Breast epithelium (tissue), 4 donors: ENCODE measurements at places on chromosomes 1 and 21.
A peak's percentile ranks its signal among the peaks of the same experiment; 100 is the strongest.

DNA sequence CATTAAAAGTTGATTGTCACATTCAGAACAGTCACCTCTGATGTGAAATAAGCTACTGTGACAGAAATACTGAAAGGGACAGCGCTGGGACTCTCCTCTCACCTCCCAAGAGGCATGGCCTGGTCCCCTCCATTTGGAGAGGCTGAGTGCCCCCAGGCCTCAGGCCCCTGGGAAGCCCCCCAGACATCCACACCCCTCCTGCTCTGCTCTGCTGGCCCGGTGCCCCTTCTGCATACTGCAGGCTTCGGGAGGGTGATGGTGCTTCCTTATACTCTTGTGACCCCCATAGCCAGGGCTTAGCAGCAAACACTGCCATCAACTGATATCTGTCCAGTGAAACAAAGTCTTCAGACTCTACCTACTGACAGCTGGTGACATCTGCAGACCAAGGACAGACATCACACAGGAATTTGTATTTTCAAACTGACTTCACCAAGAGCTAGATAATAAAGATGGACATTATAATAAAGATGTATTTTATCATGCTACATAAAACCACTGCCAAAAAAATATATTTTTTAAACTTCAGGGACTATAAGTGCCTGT is 36.9 kb downstream of the C2CD2 start:
- DNase-seq = no peak

DNA sequence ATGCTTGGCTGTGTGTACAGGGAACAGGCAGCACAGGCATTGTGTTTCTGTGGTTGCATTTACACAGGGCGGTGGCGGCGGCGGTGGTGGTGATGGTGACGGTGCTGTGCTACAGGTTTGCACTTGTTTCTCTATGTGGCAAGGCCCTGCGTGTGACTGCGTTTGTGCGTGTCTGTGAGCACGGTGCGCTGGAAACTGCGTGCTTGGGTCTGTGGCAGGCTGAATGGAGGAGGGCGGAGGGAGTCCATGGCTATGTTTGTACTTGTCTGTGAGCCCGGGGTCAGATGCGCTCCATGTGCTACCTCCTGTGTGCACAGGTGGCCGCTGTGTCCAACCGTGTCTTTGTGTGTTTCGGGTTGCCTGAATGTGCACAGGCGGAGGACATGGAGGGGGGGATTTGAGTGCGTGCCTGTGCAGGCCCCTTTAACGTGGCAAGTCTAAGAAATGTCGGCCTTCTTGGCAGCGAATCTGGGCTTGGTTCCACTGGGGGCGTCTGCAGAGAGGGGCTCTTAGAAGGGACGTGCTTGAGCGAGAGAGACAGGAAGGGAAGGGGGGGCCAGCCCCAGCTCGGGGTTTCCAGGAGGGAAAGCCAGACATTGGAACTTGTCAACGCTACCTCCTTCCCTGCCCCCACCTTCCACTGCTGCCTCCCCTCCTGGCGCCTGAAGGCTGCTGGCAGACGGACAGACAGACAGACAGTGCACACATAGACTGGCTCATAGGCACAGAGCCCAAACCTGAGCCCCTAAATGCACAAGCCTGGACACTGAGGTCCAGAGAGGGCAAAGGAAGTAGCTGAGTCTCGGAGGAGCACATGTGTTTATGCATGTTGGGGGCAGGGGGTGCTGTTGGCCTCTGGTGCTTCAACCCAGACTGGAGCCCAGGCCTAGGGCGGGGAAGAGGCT is 32.7 kb upstream of the WASF2 start:
- peak; percentile 62 for DNase-seq

DNA sequence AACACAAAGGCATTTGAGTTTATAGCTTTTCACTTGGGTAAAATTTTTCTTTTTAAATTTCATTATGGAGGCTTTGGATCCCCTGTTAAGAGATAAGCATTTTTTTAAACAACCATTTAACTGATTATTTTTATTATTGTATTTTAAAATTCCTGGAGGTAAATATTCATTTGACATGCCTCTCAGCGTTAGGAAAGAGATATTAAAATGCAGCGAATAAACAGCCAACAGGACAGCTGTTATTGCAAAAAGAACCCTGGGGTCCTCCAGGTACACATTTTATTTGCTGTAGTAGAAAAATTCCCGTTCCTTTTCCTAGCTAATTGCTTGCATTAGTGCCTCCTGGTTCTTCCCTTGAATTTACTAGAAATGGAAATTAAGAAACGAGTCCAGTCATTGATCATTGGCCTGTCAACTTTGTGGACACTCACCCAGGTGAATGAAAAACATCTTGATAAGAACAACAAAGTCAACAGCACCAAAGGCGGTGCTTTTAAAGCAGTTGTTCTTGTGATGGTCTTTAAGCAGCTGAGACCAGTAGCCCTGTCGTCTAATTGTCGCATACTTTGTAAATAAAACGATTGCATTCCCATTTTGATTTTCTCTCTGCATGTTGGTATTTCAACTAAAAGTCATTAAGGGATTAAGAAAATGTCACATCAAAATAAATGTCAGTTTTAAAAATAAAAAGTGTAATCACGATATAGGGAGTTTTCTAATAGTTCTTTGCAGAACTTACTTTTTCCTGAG is 282.4 kb downstream of the GRIK1 start:
- DNase-seq = no peak

DNA sequence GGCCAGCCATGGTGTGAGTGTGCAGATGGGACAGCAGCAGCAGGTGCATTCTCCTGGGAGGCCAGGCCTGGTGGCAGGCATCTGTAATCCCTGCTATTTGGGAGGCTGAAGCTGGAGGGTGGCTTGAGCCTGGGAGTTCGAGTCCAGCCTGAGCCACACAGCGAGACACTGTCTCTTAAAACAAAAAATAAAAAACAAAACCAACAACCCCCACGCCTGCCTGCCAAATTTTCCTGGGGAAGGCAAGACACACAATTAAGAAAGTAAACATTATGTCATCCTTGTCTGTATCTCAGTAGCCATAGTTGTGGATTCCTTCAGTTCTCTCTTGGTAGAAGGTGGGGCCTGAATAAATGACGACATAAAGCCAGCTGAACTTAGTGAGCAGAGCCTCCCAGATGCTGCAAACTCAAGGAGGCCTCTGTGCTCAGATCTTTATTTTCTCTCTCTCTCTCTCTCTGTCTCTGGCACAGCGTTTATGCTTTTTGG is 57.6 kb upstream of the CD34 start:
- no peak for DNase-seq

DNA sequence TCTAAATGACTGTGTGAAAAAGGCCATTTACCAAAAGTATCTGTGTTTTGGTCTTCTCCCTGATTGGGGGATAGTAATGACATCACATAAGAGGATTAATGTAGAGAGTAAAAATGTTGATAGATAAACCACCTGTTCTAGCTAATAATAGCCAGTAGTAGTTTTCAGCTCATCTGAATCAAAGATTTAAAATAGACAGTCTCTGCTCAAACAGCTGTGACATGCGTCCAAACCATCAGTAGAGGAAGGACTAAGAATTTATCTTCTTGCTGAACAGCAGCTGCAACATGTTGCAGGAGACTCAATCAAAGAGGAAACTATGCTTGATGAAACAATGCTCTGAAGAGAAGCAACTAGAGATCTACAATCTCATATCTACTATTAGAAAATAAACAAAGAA is 21.4 kb downstream of the TMPRSS15 start:
- no peak for DNase-seq

GRCh38 chr1:45348020-45348419 is 7.8 kb upstream of the MUTYH start:
- DNase-seq = no peak

- DNase-seq = peak; percentile 99
These were observed 31.9 kb downstream of the ZNF648 start for GRCh38 chr1:182029379-182030331.

DNA sequence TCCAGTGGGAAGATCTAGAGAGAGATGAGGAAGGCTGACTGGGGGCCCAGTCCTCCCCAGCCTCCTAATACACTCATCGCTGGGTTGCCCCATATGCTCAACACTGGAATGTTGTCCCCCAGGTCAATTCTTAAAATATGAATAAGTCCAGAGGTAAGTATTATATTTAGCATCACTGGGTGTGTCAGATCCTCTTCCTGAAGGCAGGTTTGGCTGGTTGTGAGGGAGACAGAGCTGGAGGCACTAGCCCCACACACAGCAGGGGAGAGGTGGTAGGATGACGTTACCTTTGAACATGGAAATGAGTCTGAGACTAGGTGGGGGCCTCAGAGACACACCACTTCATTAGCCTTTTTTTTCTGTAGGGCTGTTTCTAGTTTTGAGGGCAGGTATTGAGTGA is 42.6 kb downstream of the SLC44A3 start:
- DNase-seq = no peak

- no peak for DNase-seq
These were observed 867.4 kb upstream of the ADGRL2 start for GRCh38 chr1:80933346-80933745.

DNA sequence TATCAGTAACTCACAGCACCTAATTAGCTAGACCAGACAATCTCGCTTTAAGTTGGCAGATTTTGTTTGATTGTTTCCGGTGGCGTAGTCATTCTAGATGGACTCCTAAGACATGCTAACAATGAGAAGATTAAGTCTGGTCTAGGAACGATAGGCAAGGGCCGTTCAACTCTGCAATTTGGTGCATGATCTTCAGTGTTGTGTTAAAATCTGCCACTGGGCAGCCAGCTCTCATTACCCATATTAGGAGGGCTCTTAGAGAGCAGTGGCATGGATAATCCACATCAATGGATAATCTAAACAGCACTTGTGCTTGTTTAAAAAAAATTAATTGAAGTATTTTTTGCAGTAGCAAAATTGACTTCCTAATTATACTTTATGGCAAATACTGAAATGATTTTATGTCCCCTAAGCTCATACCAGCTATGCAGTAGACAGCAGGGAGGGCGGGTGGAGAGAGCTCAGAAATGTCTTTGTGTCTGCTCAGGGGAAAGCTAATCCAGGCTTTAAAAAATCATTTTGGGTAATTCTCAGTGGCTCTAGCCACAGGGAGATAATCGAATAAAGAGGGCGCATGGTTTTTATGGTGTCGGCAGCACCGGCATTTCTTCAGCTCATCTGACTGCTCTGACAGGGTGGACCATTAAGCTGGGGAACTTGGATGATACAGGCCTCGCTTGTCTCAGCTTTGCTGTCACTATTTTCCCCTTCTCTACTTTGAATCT is 48.5 kb upstream of the IKBKE start:
- no peak for DNase-seq

GRCh38 chr21:43591571-43591970 is 67.7 kb downstream of the HSF2BP start:
- no peak for DNase-seq

DNA sequence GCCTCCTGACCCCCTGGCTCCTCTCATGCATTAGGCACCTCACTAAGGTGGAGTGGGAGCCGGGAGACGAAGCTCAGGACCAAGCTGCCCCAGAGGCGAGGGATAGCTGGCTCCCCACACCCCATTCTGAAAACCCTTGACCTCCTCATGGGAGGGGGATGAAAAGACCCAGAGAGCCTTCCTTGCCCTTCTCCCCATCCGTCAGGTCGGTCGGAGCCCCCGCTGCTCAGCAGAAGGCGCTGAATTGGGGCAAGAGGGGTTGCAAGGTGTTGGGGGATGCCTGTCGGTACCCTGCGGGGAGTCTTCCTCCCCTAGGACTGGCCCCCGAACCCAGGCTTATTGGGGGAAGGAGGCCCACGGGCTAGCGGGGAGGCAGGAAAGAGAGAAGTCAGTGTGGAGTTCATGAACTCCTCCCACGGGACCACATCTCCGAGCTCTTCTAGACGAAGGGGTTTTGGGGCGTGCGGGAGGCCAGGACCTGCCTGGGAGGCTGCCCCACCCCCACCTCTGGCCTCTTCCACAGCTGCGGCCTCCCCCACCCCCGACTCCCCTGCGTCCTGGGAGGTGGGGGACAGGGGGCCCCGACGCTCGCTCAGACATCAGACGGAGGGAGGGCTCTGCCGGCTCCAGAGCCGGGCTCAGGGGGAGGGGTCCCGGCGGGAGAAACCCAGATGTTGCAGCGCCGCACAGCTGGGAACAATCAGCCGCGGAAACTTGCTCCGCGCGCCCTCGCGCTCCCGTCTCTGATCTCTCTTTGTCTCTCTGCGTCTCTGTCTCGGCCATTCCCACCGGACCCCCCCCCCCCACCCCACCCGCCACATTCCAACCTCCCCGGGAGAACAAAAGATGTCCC is 719 bp downstream of the MFAP2 start:
- no peak for DNase-seq

DNA sequence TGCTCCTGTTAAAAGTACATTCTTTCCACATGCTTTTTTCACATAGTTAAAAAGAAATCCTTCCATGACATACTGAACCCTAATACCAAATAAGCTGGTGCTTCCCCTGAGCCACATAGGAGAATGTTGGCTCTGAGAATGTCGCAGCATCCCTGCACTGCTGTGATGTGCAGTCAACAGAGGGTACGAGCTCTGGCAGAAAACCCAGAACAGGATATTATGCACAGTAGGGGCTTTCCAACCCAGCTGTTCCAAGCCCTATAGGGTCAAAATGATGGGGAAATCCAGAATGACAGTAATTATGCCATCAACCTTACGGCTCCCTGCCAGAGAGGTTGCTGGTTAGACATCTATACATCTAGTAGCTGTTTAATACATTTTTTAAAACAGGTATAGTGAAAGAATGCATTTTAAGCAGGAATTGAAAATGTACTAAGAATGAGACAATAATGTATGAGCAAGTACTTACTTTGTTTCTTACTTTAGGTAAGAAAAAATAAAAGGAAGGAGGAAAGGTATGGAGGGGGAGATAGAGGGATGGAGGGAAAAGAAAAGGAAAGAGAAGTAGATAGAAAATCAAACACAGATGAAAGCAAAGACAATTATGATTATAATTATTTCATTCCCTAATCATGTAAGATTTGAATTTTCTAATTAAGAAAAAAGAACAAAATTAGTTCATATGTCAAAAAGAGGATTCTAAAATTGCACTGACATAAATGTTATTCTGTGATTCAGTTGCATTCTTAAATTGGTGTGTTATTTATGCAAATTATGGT is 126.0 kb downstream of the NR5A2 start:
- DNase-seq = no peak

DNA sequence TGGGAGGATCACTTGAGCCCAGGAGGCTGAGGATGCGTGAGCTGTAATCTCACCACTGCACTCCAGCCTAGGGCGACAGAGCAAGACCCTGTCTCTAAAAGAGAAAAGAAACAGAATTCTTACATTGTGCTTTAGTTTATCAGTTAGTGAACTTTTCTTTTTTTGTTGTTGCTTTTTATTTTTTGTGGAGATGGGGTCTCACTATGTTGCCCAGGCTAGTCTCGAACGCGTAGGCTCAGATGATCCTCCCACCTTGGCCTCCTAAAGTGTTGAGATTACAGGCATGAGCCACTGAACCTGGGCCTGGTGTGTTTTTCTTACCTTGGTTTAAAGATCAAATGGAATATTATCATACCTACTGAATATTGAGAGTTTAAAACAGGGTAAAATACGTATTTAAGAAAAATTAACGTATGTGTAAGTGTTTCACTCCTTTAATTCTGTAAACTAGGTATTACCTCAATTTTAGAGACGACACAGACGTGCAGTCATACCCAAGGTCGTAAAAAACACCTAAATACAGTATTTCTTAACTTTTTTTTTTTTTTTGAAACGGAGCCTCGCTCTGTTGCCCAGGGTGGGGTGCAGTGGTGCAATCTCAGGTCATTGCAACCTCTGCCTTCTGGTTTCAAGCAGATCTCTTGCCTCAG is 39.6 kb downstream of the KIF1B start:
- DNase-seq = no peak

DNA sequence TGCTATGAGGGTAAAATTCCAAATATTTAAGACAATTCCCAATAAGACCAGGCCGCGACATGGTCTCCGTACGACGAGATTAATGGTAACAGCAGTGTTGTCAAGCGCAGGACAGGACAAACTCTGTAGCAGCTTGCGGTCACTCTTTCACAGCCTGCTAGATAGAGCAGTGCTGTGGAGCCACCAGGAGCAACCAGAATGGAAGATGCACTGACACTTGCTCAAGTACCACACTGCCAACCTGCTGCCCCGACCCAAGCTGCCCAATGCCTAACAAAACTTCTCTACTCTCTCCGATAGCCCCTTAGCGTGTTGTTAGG is 636 bp downstream of the WARS2 start:
- no peak for DNase-seq
